NCI-H510A (cell line): ENCODE measurements at places on chromosomes 4 and X.

DNA sequence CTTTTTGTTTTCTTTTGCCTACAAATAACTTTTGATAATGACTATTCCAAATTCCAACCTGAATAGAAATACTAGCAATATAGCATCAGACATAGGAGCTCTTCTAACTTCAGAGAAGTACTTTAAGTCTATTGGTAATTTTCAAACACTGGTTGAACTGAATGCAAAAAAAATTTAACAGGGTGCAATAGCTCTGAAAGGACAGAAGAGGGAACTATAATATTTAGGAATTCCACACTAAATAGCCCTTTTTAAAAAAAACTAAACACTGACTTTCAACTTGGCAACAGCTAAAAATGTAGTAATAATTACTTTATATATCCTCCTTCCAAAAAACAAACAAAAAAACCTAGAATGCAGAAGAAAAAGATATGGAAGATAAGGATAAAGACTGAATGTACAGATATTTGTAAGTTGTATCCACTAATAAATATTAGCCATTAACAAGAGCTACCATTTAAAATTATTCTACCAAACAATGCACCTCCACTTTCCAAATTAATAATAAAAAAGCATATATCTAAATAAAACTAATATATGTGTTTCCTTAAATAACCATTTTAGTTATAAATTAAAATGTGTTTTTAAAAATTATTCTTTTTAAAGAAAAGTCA lies 81.4 kb downstream of the FBXW7 start:
- no peak for DNase-seq

DNA sequence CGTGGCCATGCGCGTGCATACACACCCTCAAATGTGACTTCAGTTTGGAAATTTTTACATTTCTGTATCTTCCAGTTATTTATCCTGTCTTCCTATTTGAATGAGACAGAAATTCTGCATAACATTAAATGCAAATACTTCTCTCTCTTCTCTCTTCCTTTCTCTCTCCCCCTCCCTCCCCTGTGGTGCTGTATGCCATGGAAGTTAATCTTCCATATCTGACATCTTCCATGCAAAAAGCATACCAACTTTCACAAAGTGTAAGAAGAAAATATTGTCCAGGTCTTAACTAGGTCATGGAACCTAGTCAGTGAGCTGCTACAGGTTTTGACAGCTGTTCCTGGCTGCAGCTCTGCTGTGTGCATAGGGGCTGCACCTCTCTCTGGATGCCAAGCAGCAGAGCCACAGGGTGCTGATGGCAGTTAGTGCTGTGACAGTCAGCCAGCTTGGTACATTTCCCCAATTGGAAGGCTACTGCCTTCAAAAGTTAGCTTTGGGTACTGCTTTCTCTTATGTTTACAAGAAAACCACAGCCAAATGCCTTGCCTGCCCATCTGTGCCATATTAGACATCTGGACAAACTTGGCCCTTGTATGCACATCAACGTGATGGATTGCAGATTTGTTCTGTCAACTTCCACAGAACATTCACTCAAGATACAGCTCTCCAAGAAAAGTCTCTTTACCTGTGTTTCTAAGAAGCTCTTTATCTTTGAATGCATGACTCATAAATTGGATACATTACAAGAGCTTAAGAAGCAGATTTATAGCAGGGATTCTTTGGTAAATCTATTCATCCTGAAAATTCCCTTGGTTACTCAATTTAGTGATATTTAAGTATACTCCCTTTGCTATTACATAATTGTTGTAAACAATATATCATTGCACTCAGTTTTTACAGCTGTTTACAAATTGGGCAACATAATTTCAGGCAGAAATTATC lies 623.8 kb downstream of the EPHA5 start:
- DNase-seq, result no peak

DNA sequence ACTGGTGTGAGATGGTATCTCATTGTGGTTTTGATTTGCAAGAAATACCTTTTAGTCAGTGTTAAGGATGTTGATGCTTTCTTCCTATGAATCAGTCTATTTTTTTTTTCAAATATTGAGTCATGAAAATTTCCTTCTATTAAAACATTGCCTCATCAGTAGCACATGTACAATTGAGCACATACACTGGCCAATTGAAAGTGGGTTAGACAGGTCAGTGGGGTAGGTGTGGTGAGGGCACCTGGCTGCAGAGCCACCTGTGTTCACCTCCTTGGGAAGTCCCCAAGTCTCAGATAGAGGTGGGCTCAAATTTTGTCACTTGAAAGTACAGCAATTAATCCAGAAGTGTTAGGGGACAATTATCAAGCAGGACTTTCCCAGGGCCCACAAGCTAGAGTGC lies 243.7 kb downstream of the SPRY1 start:
- DNase-seq, result no peak

DNA sequence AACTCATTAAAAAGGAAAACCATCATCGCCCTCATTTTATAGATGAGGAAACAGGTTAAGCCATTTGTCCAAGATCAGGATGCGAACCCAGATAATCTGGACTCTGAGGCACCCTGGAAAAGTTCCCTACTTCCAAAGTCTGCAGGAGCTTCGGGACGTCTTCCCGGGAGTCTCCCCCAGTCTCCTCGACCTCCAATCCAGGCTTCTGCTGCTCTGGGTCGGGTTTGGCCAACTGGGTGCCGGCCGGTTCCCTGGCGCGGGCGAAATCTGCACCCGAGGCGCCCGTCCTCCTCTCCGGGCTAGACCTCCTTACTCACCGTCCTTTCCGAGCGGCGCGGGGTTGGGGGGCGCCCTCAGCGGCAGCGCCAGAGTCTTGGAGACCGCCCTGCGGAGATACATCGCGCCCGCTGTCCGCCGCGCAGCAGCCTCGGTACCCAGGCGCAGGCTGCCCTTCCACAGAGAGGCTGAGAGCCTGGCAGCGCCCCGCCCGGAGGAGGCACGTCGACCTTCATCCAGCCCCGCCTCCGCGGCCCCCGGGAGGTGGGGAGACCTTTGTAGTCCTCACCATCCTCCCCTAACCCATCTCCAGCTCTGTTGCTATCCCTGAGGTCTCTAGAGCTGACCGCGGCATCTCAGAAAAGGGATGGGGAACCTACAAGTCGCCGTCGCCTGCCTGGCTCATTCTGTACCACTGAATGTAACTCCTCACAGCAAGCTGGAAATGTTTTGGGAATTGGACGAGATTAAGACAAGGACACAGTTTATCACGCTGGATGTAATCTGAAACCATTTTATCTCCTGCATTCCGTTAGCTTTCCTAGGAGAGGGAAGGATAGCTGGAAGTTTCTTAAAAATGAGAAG lies at the start of gene MGARP:
TSS of gene MGARP (minus strand) at position 466 of the 861 bp plus-strand sequence. CDS start at position 399, 67 bp downstream.
- DNase-seq, result peak; percentile 2

- no peak for DNase-seq
Observed at GRCh38 chr4:182085051-182085480, 158.1 kb upstream of the TENM3 start.

GRCh38 chr4:5930456-5930855 lies 37.6 kb upstream of the CRMP1 start:
- DNase-seq, result no peak

DNA sequence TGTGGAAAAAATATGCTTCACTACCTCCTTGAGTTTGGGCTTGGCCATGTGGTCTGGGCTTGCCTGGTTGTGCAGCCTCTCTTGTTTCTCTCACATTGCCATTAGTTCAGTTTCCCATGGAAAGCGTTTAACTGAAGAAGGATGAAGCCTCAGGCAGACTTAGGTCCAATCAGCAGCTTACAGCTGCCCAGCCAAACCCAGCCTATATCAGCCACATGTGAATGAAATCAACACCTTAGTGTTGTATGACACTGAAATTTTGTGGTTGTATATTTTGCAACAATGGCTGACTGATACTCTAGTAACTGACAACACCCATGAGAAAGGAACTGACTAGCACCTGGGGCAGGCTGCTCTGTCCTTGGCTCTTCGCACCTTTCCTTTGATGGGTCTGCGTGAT lies 81.2 kb downstream of the KLF8 start:
- DNase-seq, result no peak

- DNase-seq, result no peak
Observed at GRCh38 chrX:74613370-74614092, 893 bp downstream of the RLIM start.

GRCh38 chr4:127782275-127783025 lies at the start of gene HSPA4L:
TSS of gene HSPA4L (plus strand) at chr4:127782322. CDS start at chr4:127782551, 229 bp downstream.
- DNase-seq, result no peak

DNA sequence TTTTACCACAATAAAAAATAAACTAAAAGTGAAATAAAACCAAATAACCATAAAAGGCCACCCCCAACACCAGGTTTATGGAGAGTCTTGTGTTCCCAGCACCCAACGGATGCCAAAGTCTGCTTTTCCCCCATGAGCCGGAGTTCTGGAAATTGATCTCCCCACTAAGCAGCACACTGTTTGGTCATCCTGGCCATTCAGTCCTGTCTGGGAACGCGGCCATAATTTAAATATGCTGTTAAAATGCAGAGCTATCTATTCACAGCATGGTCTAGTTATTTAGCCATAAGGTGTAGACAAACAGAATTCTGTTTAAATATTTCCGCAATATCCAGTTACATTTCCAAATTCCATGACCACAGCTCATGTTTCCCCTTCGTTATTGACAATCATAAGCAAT lies 129.6 kb upstream of the TBL1X start:
- DNase-seq, result no peak

GRCh38 chr4:163380703-163381102 lies 37.0 kb downstream of the NPY5R start:
- no peak for DNase-seq

GRCh38 chrX:40078489-40079227 lies 19.1 kb downstream of the BCOR start:
- no peak for DNase-seq

GRCh38 chr4:26466578-26467270 lies 23.6 kb downstream of the CCKAR start:
- DNase-seq, result no peak

- no peak for DNase-seq
Observed at GRCh38 chr4:123651066-123651465, 254.5 kb downstream of the SPRY1 start.

- DNase-seq, result no peak
Observed at GRCh38 chrX:103658681-103659433, 27.6 kb downstream of the MORF4L2 start.

DNA sequence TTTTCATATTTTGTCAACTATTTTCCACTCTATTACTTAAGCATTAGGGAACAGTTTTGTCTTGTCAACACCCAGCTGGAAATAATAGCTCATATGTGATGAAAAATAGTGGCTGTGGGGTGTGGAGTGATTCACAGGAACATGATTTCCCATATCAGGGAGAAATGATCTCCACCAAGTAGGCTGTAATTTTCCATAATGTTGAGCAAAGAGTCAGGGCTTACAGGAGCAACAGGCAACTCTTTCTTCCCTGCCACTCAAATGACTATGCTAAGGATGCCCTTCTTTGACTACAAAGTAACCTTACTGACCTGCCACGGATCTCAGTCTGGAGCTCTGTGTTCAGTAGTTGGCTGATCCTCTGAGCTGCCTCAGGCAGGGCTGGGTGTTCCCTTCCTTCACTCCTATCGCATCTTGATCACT lies 90.0 kb upstream of the GATB start:
- no peak for DNase-seq

GRCh38 chr4:31908261-31908660 lies 1188.1 kb downstream of the PCDH7 start:
- DNase-seq, result no peak

- DNase-seq, result no peak
Observed at GRCh38 chr4:189806506-189806905, 134.2 kb upstream of the FRG1 start.

DNA sequence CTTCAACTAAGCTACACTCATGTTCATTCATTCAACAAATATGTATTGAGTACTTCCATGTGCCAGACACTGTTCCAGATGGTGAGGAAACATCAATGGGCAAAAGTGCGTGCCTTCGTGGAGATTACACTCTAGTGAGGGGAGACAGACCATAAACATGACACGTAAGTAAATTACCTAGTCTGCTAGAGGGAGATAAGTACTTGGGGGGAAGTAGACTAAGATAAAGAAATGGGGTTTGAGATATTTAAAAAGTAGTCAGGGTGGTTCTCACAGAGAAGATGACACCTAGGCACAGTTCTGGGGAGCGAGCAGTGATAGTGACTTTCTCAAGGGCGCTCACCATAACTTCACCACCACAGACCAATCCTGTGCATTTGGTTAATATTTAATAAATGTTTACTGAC lies 11.7 kb downstream of the JCHAIN start:
- no peak for DNase-seq

DNA sequence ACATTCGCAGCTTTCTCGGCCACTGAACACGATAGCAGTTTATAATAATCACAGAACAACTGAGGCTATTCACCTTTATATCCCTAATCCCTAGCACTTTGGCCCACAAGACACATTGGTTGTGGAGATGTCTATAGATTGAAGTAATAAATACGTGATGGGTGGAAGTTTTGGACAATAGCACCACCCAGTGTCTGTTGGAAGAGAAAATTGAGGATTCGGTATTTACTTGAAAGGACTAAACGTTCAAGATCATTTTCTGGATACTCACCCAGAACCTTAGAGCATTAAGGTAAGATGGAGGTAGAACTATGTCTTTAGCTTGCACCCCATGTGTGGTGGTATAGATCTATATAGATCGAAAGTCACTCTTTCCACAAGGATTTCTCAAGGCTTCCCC lies 787 bp upstream of the TMSB15A start:
- no peak for DNase-seq

GRCh38 chr4:186722796-186723291 lies 812 bp downstream of the FAT1 start:
- DNase-seq, result peak; percentile 18

DNA sequence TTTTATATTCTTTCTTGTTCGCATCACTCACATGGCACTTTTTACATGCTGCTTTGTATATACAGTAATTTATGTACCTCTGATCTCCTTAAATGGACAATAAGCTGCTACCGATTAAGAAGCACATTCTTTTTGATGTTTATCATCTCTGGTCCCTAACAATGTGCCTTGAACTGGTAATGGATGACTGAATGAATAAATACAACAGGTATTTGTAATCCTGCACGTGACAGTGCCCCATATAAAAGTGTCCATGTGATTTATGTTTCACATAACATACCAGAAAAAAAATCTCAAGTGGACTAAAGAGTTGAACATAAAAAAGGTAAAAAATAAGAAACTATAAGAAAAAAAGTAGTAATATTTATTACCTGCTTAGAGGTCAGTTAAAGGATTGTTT lies 7.7 kb upstream of the SLAIN2 start:
- no peak for DNase-seq

DNA sequence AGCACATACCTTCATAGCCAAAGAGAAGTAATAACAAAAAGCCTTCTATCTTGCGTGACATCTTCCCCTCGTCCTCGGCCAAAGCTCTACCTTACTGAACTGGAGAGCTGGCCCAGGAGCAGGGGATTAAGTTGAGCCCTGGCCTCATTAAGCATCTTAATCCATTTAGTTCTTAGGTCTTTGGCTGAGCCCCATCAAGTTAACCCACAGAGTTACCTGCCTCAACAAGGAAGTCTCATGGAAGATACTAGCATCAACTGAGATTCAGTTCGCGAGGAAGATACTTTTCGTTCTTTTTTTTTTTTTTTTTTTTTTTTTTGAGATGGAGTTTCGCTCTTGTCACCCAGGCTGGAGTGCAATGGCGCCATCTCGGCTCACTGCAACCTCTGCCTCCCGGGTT lies at the start of gene RS1:
TSS of gene RS1 (minus strand) at position 101 of the 400 bp plus-strand sequence. CDS start at position 61, 40 bp downstream.
- no peak for DNase-seq
